ENCODE measurements at places on chromosomes 12 and 14. TPM values are rescaled to one million over a fixed set of nuclear protein-coding genes. Genes with fewer than 3 reads are reported as not detected.

- DNase-seq = peak; percentile 96
Observed at GRCh38 chr14:92409043-92409442, 86.1 kb downstream of the SLC24A4 start.

The PAWR gene
- polyA plus RNA-seq = 15.1 TPM

DNA sequence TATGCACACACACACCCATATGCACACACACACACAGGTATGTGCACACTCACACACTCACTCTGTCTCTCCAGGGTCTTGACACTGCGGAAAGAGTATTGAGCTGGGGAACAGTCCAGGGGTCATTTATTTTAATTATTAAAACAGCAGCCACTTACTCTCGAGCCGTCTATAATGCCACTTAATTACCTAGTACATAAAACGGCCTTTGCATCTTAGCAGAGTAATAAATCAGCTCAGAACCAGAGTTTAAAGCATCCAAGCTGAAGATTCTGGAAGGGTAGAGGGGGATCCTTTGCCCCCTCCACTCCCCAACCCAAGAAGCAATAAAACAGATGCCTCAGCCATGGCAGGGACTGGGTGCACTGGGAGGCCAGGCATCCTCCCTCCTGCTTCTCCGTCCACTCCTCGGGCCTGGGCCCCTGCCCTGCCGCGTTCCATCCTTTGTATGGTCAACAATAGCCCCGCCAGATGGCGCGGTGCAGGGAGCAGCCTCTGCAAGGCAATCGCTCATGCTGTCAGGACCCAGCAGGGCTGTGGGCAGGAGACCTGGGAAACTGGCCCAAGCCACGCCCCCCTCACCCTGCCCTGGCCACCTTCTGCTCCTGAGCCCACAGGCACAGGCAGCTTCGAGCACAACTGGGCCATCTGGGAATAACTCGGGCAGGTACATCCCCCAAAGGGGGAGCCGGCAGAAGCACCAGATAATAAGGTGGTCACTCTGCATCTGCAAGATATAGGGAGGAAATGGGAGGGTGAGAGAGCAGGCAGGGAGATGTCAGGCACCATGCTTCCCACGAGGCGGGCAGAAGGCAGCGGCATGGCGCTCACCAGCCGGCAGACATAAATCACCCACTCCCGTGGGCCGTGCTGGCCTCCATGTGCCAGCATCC lies 40.9 kb downstream of the CCDC85C start:
- DNase-seq = peak; percentile 37

- no peak for DNase-seq
Observed at GRCh38 chr14:50717811-50718210, 49.7 kb upstream of the SAV1 start.

DNA sequence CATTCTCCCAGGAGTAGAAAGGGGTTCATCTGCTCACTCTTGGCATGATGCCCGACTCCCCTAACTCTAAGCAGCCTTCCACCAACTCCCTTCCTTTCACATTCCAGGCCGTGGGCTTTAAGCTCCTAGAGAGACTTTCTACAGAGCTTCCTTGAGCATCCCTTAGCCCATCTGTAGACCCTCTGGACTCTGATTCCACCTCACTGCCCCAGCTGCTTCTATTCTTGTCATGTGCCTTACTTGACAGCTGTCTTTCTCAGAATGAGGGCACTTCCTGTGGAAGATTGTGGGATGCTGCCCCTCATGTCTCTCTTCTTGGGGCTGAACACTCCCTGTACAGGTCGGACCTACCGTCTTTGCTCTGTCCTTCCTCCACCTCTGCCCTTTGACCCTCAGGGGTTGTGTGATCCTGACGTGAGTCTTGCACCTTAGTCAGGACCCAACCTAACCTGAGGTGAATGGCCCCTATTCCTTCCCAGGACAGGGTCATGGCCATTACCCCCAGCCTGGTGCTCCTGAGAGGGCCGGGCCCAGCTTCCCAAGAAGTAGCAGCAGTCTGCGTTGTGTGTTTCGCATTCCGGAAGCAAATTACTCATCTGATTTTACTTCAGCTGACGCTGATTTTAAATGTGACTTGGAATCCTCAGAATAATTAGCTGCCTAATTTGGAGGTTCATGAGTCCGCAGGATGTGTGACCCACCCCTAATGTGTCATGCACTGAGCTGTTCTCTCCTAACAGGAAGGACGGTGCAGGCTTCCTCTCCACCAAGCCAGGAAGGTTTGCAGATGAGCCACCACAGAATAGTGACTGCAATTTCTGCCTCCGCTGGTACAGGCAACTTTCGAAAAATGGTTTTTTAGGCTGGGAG lies 2.7 kb upstream of the GALNT6 start:
- DNase-seq = no peak

- DNase-seq = no peak
Observed at GRCh38 chr12:82242729-82243128, 115.5 kb downstream of the CCDC59 start.
